ENCODE measurements at places on chromosomes 7 and 10.

GRCh38 chr7:108592646-108593201 is 23.1 kb downstream of the DNAJB9 start:
- no peak for DNase-seq

GRCh38 chr10:2798336-2799022 is 268.9 kb upstream of the PFKP start:
- no peak for DNase-seq

DNA sequence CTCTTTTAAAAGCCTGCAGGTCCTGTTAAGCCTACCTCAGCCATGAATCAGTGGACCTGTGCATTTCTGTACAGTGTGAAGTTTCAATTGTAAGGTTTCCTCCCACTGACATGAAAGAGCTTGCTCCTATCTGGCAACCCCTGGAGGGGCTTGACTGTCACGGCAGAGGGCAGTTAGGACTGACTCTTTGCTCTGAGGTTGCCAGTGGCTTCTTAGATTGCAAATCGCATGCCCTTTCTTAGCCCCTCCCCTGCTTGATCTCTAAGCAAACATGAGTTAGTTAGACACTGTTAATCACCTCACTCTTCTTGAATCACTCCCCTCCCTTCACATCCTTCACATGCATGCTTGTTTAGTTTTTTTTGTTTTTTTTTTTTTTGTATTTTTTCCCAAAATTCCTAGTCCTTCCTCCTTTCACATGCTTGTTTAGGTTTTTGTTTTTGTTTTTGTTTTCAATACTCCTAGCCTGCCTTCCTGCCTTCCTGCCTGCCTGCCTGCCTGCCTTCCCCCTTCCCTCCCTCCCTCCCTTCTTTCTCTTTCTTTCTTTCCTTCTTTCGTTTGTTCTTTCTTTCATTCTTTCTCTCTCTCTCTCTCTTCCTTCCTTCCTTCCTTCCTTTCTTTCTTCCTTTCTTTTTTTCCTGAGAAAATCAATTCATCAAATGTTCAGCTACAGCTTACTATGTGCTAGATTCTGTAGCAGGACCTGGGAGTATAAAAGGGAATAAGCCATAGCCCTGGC is 6.0 kb upstream of the HIPK2 start:
- DNase-seq = no peak

- DNase-seq = no peak
Observed at GRCh38 chr10:31171402-31172083, 139.9 kb upstream of the ZNF438 start.

DNA sequence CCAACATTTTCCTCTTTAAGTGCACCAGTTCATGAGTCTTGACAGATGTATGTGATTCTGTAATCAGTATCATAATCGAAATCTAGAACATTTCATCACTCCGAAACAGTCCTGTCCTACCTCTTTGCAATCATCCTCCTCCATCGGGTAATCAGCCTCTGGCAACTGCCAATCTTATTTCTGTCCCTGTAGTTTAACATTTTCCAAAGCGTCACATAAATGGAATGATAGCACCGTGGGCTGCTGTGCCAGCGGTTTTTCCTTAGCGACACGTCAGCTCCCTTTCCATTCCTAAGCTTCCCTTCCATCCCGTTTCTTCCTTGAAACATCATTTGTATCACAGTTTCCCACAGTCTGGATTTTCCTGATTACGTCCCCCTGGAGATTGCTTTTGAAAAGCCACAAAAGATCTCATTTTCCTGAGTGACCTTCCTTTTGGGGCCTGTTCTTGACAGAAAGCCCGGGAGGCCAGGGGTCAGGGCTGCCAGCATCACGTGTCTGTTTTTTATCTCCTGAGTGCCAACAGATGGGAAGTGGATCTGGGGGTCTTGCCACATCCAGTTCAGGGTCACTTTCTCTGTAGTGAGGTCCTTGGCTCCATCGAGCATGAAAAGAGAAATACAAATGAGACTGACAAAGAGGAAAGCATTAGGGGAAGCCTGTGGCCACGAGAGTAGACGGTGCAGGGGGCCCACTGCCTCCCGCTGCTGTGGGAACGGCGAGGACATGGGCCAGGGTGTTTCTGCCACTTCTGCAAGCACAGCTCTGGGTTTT is 31.6 kb downstream of the TMEM120A start:
- DNase-seq = peak; percentile 56

DNA sequence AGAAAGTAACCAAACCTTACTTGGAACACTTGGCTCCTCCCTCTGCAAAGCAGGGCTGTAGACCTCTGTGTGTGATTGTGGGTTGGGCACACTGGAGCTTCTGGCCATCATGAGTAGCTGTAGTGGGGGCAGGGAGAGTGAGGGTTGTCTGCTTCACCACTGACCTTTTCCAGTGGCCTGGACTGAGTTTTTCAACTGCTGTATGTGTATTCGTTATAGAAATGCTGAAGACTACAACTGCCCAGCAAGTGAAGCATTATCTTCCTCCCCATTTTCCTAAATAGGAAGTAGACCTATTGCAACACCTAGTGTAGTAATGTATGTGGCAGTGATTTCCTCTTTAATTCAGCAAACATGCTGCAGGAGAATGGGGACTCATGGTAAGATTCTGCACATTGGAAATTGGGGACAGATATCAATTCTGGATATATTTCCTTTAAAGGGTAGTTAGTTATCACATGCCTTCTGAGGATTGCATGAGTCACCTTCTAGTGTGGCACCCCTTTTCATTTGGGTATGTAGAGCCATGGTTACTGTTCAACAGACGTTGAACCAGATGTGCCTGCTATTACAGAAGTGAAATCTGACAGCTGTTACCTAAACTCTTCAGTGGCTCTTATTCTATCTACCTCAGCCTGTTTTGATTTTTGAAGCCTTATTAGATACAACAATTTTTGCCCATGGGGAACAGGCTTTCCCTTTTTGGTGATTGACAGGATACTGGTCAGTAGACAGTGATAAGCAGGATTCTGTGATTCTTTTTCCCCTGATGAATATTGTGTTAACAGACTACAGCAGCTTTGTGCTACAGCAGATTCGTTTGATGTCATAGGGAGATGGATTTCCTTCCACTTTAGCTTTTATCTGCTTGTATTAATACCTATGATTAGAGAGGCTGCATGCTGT is 130.9 kb downstream of the SND1 start:
- no peak for DNase-seq

DNA sequence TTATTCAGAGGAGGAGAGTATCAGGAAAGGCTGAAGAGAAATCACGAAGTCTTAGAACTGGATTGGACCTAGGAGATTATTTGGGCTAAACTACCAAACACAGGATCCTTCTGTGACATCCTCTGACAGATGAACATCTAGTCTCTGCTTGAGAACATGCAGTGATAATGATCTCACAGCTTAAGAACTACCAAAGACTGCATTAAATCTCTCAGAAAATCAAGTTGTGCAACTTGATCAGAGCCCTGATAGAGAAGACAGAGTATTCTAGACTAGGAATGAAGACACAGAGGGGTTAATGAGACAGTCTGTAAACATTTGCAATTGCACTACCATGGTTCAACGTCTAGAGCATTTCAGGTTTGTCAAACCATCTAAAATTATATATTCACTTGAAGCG is 37.1 kb upstream of the AGBL3 start:
- no peak for DNase-seq

- DNase-seq = no peak
Observed at GRCh38 chr10:112429147-112429546, 17.6 kb downstream of the ZDHHC6 start.
